Stimulated activated CD4-positive, alpha-beta T cell treated with anti-CD3 and anti-CD28 coated beads, Interleukin-12 subunit alpha, Interleukin-12 subunit beta, amount 100 ng/mL, for 24 hours (primary cell): ENCODE measurements at places on chromosomes 7 and 10.
A peak's percentile ranks its signal among the peaks of the same experiment; 100 is the strongest.

GRCh38 chr7:50352282-50352681, 47.8 kb downstream of the IKZF1 start:
- DNase-seq, result no peak

DNA sequence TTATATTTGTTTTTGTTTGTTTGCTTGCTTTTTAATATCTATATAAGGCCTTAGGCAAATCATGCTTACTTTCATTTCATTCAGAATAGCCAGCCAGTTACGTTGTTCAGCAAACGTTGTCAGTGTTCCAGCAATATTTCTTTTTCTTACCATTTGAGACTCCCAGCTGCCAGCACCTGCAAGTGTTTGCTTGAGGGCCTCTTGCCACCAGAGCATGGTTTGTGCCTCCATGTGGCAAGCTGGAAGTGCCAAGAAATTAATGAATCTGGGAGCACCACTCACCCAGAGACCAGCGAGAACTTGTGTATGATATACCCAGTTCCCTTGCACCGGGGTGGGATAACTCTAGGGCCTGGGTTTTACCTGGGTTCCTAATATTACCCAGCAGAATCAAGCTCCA, 177.1 kb upstream of the CSTF2T start:
- DNase-seq, result no peak

DNA sequence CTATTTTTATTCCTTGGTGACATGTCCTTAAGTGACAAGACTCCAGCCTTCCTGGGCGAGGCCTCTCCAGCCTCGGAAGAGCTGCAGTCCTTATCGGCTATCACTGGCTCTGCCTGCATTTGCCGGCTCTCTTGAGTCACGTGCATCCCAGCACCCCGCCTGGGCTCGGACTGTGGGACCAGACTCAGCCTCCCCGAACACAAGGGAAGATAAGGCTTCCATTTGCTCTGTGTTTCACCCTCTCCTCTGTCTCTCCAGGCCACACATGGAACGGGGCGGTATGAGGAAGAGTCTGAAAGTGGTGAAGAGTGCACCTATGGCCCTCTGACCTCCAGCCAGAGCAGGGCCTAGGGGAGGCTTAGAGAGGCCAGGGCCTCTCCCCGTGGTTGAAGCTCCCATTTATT, 4.7 kb downstream of the GDF2 start:
- DNase-seq, result no peak

GRCh38 chr7:46900312-46901263, 681.3 kb downstream of the TNS3 start:
- no peak for DNase-seq

DNA sequence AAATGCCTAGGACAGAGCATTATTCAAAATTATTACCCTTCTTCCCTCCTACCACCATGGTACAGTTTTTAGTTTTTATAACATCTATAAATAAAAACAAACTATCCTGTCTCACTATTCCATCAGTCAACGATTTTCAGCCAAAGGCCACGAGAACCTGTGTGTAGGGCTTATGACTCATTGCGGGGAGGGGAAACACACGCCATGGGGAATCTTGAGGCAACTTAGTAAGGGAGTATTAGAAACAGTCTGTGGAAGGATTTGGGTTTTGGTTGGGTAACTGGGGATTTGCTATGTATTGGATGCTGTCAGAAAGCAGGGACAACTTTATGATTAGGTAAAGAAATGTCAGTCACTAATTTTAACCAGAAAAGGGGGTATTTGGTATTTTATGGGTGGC, 14.7 kb downstream of the GPR141 start:
- DNase-seq, result no peak

DNA sequence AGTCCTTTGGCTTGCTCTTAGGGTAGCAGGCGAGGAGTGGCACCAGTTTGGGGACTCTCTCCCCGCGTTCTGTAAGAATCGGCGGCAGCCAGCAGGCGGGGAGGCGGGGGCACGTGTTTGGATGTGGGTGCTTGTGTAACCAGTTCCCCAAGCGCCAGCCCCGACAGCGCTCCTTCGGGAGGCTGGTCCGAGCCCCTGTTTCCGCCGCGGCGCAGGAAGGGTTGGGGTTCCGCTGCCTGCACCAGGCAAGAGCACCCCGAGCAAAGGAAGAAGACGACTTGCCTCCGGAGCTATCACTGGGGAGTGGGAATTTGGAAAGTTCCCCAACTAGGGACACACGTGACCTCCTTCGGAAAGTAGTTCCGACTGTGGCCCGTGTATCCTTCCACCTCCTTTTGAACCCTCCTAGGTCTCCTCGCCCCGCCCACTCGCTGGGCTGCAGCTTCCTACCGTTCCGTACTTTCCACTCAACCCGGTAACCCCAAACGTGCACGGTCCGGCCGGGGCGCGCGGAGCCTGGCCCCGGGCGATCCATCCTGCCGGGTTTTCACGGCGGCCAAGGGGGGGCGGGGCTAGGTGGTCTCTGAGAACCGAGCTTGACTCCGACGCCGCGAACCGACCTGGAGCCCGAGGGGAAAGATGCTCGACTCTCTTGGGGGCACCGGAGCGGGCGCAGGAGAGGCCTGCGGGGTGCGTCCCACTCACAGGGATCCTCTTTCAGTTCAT, 1.2 kb downstream of the KLLN start:
- DNase-seq, result peak; percentile 92

- DNase-seq, result no peak
These were observed 54.6 kb downstream of the BPGM start for GRCh38 chr7:134701272-134701671.

DNA sequence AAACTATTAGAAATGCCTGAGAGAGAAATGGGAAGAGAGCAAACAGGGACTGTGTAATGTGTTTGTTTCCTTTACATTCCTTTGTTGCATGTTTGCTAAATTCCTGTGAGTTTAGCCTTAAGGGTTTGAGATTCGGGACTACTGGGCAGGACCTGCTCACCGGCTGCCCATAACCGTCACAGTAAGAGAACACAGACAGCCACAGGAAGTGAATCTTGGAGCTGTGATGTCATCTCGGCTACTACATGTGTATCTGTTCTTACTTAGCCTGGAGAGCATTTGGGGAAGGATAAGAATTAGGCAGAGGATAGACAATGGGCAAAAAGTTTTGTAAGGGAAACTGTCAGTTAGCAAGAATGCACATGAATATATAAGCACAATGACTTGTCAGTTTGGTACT, 485.1 kb upstream of the KLF6 start:
- no peak for DNase-seq

DNA sequence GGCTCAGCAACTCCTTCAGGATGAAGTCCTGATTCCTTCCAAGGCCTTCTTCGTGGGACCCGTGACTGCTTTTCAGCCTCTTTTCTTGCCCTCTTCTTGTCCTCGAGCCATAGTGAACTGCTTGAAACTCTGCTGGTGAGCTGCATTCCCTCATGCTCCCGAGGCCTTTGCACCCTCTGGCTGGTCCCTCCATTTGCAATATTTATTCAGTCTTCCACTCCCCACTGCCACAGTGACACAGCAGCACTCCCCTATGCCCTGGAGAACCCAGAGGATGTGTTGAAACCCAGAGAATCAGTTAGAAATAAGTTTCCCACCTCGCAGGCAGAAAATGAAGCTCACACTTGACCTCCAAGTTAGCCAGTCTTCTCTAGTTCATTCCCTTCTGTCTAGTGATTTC, 22.3 kb upstream of the GAD2 start:
- DNase-seq, result no peak

DNA sequence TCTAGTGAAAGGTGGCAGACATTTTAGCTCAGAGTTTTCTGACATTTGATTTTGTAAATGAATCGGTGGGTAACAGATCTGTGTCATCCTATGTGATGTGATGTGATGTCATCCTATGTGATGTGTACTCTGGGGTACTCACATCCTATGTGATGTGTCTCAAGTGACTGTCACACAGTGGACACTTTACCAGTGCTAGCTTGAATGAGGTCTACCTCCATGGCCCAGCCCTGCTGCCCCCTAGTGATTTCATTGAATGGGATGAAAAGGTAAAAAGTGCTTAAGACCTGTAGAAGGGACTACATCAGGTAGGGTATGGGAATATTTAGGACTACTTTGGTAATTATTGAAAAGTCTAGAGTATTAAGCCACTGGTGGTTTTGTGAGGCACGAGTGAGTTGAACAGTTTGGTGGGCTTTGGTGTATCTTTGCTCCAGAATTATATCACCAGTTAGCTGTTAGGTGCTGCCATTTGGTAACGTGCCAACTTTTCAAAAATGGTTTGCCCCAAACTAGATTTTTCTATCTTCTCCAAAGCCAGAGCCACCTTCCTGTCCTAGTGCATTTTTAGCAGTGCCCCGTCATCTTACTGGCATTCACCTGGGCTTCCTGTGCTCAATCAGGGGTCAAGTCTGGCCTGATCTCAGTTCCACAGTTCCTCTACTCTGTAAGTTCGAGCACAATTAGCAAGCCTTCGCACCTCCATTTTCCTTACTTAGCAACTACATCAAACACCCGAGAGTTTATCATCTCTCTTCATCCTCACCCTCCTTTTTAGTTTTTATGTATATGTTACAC, 9.7 kb downstream of the EIF4H start:
- DNase-seq, result no peak

DNA sequence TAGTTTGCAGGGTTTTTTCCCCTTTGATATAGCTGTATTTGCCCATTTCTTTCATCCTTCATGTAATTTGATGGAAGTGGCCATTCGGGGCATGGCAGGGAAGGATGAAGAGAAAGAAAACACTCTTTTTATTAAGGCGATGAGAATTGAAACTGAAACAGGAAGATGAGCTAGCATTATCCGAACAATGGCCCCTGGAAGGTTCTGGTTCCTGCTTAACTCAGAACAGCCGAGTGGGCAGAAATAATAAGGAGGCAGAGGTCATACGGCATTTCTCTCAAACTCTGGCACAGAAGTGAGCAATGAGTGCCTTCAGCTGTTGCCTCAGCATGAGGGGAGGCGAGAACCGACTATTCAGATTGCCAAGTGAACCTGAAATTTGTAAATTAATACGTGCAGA, 113.2 kb upstream of the MYO3A start:
- DNase-seq, result no peak

DNA sequence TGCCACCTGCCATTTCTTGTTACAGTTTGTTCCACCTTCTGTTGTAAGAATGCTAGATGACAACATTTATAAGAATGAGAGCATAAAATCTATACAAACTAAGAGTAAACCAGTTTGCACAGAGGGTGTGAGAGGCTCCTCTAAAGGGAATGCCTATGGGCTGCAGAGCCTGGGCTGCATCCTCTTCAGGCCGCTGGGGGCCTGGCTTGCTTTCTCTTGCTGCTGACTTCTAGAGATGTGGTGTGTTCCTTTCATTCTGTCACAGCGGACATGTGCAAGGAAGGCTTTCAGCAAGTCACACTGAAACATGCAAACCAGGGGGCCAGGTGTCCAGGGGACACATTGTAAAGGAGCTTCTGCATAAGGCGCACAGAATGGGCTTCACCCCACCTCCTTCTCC, 7.1 kb upstream of the ATP6V1F start:
- no peak for DNase-seq
